ENCODE measurements at places on chromosomes 6 and 20.

DNA sequence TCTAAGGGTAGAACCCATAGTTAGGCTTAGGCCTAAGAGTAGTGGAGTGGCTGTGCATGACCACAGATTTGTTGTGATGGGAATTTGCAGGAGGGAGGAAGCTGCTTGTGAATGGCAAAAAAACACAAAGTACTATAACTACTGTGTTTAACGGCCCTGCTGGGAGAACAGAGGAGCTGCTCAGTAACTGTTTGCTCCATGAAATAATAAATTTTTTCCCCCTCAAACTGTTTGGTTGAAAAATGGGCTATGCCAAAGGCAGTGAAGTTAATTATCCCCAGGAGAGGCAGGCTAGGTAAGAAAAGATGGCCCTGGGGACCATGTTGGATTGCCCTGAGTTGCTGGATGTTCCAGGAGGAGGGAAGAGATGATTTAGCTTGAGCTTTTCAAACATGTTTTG, 256.5 kb upstream of the PRND start:
- DNase-seq = no peak

GRCh38 chr6:136752554-136752953, 39.7 kb downstream of the MAP3K5 start:
- DNase-seq = no peak

DNA sequence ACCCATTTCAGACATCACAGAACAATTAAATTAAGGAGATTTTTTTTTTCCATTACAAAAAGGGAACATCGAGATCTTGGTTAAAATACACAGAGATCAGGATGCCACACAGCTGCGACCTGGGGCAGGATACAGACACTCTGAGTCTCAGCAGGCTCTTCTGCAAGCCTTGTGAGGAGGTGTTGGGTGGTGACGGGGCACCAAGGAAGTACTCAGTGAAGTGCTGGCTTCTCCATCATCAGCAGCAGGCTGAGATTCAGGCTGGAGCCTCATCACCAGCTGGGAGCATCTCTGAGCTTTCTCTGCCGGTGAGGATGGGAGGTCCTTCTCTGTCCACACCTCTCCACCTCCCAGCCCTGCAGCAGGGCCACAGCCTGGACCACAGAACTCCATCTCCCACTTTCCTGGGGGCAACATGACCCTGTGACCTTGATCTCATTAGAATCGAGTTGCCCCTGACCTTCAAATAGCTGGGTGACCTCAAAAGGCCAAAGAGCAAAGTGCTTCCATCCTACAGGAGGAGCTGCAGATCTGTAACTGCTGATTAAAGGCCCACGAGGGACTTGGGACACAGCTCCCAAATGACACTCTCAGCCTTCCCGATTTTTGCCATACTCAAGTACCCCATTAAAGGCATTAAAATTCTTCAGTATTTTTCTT, 16.0 kb downstream of the PMEPA1 start:
- DNase-seq = no peak

- no peak for DNase-seq
These were observed 214.7 kb downstream of the TFAP2C start for GRCh38 chr20:56843817-56844216.

GRCh38 chr6:170421921-170422320, 115.4 kb downstream of the FAM120B start:
- DNase-seq = no peak

- DNase-seq = peak; percentile 42
These were observed 454 bp downstream of the L3MBTL3 start for GRCh38 chr6:130018744-130019325.

Measured in left cardiac atrium (tissue), 4 donors.